Stimulated activated naive CD4-positive, alpha-beta T cell (primary cell): ENCODE measurements at places on chromosomes 2 and 18.

- no peak for DNase-seq
Measured at GRCh38 chr2:19282305-19282704, 76.1 kb downstream of the OSR1 start.

GRCh38 chr18:25669741-25670140 is 317.8 kb upstream of the ZNF521 start:
- no peak for DNase-seq

DNA sequence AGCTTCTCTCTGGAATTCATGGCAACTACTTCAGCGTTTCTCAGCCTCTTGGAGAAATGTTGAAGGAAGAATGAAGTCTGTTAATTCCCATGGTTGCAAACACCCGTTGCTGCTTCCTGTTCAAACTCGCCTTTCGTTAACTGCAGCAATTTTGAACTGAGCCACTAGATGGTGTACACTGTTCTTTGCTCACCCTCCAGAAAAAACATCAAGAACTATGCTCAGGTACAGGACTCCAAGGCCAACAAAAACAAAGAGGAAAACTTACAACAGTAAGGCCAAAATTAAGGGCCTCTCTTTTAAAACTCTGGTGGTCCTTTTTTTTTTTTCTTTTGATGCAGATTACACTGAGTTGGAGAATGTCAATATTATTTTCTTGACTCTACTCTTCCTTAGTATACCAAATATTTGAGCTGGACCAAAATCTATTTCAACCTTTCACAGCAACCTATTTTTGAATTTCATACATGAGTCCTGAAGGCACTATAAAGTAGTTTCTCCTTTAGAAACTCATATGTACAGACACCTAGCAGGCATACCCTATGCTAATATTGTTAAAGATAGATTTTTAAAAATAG is 58.2 kb downstream of the KLHL14 start:
- DNase-seq: peak; percentile 2

GRCh38 chr18:71116535-71116934 is 827.7 kb downstream of the SOCS6 start:
- no peak for DNase-seq

DNA sequence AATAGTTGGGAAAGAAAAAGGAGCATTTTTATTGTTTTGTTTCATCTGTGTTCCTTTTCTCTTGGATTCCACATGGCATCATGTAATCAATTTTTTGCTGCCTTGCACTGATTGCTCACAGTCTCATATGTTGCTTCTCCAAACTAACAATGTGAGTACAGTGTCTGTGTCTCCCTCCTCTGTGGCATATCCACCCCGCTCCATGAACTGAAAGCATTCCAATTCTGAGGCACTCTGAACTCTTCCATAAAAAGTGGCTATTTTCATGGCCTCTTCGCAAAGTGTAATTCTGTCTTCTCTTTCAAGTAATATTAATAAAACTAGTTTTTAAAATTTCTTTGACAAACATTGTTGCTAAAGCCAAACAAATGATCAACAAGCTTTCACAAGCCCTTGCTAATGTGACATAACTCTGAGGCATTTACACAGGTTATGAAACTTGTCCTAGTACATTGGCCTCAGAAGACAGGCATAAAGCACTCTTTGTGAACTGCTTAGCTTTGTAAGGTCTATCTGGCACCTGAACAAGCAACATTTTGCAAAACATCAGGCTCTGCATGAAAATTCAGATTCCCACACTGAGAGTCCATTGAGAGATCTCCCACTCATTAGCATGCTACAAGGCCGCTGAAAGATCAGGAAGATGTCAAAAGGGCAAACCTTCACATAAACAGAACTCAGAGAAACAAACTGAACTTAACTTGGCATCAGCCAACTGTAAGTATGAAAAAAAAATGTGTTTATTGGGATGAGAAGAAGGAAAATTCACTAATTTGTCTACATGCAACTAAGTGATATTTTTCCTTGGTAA is 33.0 kb downstream of the GPR75 start:
- no peak for DNase-seq

GRCh38 chr2:99524056-99524455 is 34.2 kb upstream of the REV1 start:
- DNase-seq: no peak

- DNase-seq: no peak
Measured at GRCh38 chr2:98592565-98592964, 15.7 kb downstream of the COA5 start.

GRCh38 chr18:59305295-59305694 is 13.2 kb downstream of the CPLX4 start:
- no peak for DNase-seq

GRCh38 chr2:37119157-37119556 is 34.8 kb downstream of the GPATCH11 start:
- DNase-seq: no peak

DNA sequence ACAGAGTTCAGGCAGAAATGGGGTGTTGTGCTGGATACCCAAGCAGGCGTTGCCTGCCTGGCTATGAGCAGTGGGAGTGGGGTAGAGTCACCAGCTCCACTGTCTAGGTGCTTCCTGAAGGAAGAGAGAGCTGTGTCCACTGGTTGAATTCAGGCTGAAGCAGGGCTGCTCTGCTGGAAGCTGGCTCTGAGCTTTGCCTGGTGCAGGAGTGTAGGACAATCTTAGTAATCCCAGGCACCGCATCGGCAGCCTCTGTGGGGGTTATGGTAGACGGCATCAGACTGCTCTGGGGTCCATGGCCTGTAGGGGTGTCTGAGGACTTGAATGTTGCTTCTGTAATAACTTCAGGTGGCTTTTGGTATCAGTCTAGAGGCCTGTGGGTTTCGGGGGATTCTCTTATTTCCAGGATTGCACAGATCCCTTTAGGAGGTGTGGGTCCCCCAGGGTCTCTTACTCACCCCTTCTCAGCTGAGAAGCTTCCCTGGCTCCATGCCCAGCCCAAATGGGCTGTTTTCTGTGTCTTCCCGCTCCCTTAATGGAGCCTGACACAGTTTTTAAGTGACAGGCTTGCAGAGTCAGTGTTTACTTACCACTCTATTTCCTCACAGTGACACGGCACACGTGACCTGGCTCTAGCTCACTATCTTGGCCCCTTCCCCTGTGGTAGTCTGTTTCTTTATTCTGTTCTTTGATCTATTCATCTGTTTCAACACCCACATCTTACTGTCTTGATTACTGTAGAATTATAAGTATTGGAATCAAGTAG is 644.3 kb downstream of the CBLN2 start:
- DNase-seq: no peak

DNA sequence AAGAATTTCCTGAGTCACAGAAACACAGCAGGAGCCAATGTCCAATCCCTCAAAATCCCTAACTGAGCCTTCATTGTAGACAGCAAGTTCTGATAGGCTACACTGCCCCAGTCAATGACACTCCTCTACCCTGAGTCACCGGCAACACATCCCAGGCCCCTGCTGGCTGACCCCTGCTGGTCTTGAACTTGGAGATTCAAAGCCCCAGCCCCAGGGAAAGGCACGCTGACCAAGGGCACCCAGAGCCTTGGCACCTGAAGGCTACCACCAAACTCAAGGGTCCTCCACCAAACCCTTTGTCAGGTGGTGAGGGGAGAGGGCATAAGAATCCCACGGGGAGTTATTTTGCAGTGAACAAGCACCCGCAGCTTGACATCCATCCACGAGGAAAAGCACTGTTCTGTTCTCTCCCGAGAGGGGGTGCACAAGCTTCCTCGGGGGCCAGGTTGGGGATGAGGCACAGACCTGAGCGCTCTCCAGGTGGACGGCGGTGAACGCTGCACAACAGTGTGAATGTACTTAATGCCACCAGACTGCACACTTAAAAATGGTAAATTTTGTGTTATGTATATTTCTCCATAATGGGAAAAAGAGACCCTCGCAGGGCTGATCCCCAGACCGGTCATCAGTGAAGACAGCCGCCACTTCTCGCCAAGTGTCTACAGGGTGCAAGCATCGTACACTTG is 46.9 kb downstream of the TFCP2L1 start:
- DNase-seq: no peak

DNA sequence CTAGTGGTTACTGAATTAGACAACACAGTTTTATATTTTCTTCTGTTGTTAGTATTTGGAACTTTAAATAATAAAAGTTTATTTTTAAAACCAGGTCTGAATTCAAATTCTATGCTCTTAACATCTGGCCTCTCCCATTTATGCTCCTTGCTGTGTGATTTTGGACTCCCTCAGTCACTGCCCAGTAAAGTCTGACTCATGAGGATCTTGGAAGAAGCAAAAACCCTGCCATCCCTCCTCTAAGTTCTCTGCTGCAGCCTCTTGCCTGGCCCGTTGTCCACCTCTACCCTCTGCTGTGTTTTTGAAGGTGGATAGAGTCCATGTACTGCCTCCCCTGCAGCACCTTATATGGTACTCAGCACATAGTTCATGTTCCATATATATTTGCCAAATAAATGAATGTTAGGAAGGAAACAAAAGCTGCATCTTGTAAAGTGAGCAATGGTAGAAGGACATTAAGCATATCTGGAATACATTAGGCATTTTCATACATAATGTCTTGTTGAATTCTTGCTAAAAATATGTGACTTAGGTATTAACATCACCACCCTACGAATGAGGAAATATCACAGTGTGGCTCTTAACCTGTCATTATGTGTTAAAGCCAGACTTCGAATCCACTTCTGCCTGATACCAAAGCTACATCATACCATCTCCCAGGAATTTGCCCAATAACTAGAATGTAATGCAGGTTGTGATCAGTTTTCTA is 62.1 kb downstream of the THNSL2 start:
- no peak for DNase-seq

DNA sequence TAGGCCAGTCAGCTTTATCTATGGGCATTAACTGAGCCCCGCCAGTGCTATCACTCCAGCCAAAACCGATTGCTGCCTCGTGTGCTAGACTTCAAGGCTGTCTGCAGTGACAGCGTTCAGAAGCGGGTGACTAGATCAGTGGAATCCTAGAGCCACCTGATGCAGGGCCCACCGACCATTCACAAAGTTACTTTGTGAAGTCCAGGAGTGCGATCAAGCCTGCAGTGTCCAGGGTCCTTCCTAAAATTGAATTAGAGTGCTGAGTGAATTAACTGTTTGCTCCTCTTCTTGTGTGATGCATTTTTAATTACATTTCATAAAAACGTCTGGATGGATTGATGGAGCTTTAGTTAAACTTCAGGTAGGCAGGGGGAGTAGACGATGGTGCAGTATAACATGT is 13.9 kb downstream of the PCARE start:
- DNase-seq: no peak

DNA sequence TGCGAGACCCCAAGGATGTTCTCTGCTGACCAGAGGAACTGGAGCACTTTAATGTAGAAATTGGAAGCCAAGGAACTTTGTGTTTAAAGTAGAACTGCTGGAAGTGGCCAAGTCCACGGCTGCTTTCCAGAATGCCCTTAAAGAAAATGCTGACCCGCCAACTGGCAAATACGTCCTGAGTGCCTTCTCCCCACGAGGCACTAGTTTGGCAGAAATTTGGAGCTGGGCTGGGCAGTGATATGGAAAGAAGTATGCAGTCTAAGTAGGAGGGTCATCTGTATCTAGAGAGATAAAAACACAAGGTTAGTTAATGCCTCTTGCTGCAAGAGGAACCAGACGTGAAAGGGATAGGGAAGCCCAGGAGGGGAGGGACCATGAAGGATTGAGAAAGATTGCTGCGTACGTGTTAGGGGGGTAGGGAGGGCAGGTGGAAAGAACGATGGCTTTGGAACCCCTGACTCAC is 59.3 kb upstream of the RFX8 start:
- DNase-seq: no peak

DNA sequence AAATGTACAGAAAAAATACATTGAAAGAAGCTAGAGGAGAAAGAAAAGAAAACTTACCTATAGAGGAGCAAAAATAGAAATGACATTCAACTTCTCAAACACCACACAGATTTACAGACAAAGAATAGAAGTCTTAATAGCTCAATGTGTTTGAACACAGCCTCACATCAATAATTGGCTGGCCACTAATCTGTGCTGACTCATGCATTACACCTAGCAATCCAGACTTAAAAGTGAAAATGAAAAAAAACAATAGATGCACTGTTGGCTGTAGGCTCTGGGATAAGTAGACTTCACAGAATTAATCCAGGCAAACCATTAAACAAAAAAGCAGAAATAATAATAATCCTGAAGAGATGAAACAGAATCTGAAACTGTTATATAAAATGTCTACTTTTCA is 961.3 kb upstream of the CELF4 start:
- no peak for DNase-seq

DNA sequence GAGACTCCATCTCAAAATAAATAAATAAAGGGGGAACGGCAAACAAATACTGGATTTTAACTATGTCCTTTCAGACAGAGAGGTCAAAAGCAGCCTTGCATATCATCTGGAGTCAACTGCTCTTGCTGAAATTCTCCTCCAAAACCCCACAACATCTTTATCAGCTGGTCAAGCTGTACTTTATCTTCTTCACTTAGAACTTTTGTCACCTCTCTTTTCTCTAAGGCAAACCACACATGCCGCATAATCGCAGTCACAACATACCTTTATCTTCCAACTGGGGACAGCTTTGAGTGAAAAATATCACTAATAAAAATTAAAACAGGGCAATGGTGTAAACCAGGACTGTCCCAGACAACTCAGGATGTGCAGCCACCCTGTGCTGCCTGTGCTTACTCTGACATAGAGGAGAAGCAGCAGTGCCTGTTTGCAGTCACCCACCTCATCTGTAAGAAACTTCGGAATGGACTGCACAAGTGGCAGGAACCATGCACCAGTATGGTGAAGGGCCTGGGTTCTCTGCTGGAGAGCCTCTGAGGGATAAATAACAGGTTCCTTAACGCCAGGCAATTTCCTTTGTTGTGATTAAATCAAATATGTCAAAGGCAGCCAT is 6.2 kb downstream of the MPPE1 start:
- no peak for DNase-seq

DNA sequence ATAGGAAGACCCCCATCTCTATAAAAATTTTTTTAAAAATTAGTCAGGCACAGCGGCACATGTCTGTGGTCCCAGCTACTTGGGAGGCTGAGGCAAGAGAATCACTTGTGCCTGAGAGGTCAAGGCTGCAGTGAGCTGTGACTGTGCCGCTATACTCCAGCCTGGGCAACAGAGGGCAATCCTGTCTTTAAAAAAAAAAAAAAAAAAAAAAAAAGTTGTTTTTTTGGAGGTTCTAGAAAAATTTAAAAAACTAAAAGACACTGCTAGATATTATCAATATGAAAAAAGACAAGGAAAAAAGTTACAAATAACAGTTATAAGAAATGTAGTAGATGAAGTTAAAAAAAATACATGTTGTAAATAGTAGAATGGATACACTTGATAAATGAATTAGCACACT is 56.1 kb upstream of the C2orf15 start:
- DNase-seq: peak; percentile 12

DNA sequence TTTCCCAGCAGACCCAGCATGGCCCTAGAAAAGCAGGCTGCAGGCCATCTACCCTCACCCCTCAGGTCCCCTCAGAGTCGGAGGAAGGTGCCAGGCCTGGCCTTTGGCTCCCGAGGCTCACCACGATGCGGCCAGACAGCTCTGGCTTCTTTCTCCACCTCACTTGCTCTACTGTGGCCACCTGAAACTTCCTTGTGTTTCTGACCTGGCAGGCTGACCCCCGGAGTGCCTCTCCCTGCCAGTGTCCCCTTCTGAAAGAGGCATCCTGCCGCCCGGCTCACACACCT is 375.0 kb upstream of the HS6ST1 start:
- DNase-seq: no peak
